Natural killer cell (primary cell): ENCODE measurements at places on chromosomes 7 and 10. TPM values are rescaled to one million over a fixed set of nuclear protein-coding genes. Genes with fewer than 3 reads are reported as not detected.
A peak's percentile ranks its signal among the peaks of the same experiment; 100 is the strongest.

DNA sequence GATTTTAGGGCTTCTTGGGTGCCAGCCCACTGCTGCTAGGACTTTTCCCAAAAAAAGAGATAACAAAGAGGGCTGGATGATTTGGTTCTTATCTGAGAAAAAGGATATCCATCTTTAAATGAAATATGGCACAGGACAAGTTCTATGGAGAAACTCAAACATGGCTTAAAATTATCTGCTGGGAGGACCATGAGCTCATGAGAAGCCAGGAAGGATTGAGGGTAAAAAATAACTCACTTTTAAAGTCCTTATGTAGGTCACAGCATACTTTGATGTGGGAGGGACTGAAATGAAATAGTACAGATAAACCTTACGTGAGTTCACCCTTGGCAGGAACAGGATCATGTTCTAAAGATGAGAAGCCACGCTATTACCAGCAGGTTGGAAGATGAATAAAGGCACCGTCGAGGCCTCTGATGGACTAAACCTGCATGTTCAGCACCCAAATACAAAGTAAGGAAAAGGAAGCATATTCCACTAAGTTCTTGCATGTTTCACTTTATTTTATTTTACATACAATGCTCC is 369.2 kb upstream of the KLF6 start:
- no peaks in the 10 kb centered on the region for H3K36me3 ChIP-seq
- H3K27me3 ChIP-seq = no peaks in the 10 kb centered on the region
- no peaks in the 10 kb centered on the region for H3K4me1 ChIP-seq
- peak; percentile 58 for DNase-seq

GRCh38 chr7:87600130-87601124 is at the start of gene ABCB1:
Gene ABCB1 (minus strand): TSS chr7:87600884. CDS start chr7:87600184, 700 bp downstream.
- H3K27me3 ChIP-seq = no peaks in the 10 kb centered on the region
- peaks cover 7% of the 10 kb centered on the region for H3K4me1 ChIP-seq
- peak; percentile 75 for DNase-seq
- peaks cover 2% of the 10 kb centered on the region for H3K36me3 ChIP-seq

DNA sequence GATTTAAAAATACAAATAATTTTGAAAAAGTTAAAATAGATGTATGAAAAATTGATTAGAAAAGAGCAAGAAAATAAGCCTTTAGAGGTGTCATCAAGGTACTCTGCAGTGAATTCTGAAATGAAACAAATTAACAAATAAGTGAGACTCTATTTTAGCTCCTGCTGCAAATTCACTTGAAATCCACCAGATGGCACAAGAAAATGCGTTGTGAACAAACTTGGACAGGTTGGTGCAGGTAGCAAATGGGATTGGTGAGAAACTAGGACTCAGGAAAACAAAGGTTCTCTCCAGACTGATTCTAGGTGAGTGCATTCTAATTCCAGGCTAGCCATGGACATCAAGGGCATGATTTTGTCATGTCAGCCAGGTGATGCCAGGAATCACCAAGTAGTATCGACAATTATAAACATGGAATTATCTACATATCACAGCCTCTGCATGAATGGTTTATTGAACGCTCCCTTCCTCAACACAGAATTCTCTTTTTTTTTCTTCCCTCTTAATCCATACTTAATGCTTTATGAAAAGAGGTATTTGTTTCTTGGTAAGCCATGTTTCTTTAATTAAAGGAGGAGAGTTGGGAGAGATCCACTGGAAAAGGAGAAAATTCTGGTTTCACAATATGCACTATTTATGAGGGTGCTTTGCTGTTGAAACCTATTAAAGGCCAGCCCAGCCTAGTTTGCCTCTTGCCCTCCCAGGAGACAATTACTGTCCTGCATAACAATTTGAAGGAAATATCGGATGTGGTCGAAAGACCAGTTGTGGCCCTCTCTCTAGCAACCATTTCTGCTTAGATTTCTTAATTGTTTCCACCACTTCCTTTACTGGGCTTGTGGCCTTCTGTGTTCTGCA is 118.1 kb downstream of the ZNF365 start:
- H3K4me1 ChIP-seq = peaks cover 7% of the 10 kb centered on the region
- peaks cover under 1% of the 10 kb centered on the region for H3K27me3 ChIP-seq
- H3K27ac ChIP-seq = no peak overlapping the region
- DNase-seq = peak; percentile 57

- H3K36me3 ChIP-seq = peaks cover 27% of the 10 kb centered on the region
- H3K4me3 ChIP-seq = no peak overlapping the region
- H3K4me1 ChIP-seq = peaks cover 10% of the 10 kb centered on the region
- H3K27ac ChIP-seq = no peak overlapping the region
Measured at GRCh38 chr7:73437621-73438416, 4.2 kb downstream of the FZD9 start.

DNA sequence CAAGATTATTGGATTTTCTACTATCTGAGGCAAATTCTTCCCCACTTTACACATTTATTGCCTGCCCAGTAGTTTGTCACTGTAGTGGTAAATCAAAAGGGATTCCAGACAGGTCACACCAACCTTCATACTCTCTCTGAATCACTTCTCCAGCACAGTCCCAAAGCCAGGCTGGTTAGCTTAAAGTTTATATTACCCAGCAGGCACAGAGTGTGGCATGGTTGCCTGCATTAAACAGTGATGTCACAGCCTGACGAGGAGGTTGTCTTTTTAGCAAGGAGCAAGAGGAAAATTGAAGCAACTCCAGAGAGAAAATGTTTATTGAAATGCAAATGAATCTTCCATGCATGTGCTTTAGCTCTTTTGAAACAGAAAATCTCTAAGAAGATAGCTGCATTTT is 375.5 kb upstream of the CELF2 start:
- no peak overlapping the region for H3K27ac ChIP-seq
- no peaks in the 10 kb centered on the region for H3K27me3 ChIP-seq
- no peaks in the 10 kb centered on the region for H3K36me3 ChIP-seq

- H3K36me3 ChIP-seq = no peaks in the 10 kb centered on the region
- no peak overlapping the region for H3K4me3 ChIP-seq
- H3K27me3 ChIP-seq = no peaks in the 10 kb centered on the region
- no peak overlapping the region for H3K27ac ChIP-seq
- H3K4me1 ChIP-seq = peaks cover 8% of the 10 kb centered on the region
- DNase-seq = no peak
Measured at GRCh38 chr10:3750006-3750816, 34.8 kb downstream of the KLF6 start.

DNA sequence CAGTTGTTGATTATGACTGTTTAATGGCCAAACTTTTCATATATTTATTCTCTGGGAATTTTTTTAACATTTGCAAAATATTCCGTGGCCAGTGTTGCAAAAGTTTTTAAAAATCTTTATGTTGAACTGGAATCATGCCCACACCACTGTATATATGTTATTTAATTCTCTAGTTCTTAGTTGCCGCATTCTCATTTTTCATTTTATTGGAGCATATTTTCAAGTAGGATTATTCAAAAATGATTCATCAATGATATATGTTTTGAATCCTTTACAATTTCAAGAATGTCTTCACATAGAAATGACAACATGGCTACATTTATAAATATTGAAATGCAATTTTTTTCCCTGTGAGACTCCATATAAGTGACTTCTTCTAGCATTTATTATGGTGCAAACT is 188.6 kb upstream of the LRRTM3 start:
- no peak for DNase-seq
- no peaks in the 10 kb centered on the region for H3K4me1 ChIP-seq
- no peaks in the 10 kb centered on the region for H3K36me3 ChIP-seq
- H3K27ac ChIP-seq = no peak overlapping the region
- no peaks in the 10 kb centered on the region for H3K27me3 ChIP-seq

- DNase-seq = no peak
- H3K4me1 ChIP-seq = peaks cover 4% of the 10 kb centered on the region
- H3K36me3 ChIP-seq = no peaks in the 10 kb centered on the region
- no peaks in the 10 kb centered on the region for H3K27me3 ChIP-seq
- H3K4me3 ChIP-seq = no peak overlapping the region
- H3K27ac ChIP-seq = no peak overlapping the region
Measured at GRCh38 chr10:113954409-113954808, 89.3 kb upstream of the ADRB1 start.

DNA sequence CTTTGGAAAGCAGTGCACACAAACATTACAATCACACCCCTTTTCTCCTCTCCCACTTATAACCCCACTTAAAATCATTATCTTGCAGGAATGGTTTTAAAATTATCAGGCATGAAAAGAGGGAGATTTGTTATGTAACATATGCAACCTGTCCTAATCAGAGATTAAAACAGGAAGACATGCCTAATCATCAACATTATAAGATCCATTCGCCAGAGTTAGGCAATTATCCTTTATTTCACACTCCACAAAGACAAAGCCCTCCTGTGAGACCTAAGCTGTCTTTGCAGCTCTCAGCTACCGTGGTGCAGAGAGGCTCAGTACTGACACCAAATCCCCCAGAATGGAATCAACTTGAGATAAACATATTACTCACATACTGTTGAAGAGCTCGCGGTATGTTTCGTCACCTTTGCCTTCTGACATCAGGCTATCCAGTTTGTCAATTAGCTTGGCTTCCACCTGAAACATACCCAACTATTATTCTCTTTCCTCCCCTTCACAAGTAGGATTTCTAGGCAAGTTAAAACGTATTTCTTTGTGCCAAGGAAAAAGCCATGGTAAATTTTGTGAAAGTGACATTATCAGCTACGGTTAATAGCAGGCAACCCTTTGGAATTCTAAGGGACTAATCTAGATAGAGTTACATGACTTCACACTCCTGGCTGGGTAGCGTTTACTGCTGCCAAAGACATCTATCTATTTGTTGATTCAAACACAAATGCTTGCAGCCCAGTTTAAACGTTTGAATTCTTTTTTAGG is 226.2 kb upstream of the IMMP2L start:
- H3K27me3 ChIP-seq = no peaks in the 10 kb centered on the region
- H3K27ac ChIP-seq = no peak overlapping the region
- H3K36me3 ChIP-seq = no peaks in the 10 kb centered on the region
- no peak for DNase-seq
- H3K4me3 ChIP-seq = no peak overlapping the region
- H3K4me1 ChIP-seq = no peaks in the 10 kb centered on the region

- no peak overlapping the region for H3K27ac ChIP-seq
- no peak overlapping the region for H3K4me3 ChIP-seq
- H3K4me1 ChIP-seq = no peaks in the 10 kb centered on the region
- DNase-seq = no peak
Measured at GRCh38 chr7:77458786-77459185, 42.6 kb upstream of the GSAP start.

GRCh38 chr10:65808687-65809333 is 1117.0 kb upstream of the LRRTM3 start:
- no peaks in the 10 kb centered on the region for H3K4me1 ChIP-seq
- H3K36me3 ChIP-seq = no peaks in the 10 kb centered on the region
- no peak for DNase-seq
- H3K27ac ChIP-seq = no peak overlapping the region
- no peaks in the 10 kb centered on the region for H3K27me3 ChIP-seq

GRCh38 chr7:79619216-79619615 is 165.7 kb upstream of the MAGI2 start:
- H3K4me1 ChIP-seq = no peaks in the 10 kb centered on the region
- no peaks in the 10 kb centered on the region for H3K36me3 ChIP-seq
- no peak for DNase-seq
- H3K27me3 ChIP-seq = no peaks in the 10 kb centered on the region
- no peak overlapping the region for H3K27ac ChIP-seq
- H3K4me3 ChIP-seq = no peak overlapping the region

- H3K27ac ChIP-seq = no peak overlapping the region
- no peak for DNase-seq
- no peaks in the 10 kb centered on the region for H3K4me1 ChIP-seq
- no peaks in the 10 kb centered on the region for H3K27me3 ChIP-seq
- no peaks in the 10 kb centered on the region for H3K36me3 ChIP-seq
- H3K4me3 ChIP-seq = no peak overlapping the region
Measured at GRCh38 chr10:122122493-122122892, 133.5 kb downstream of the TACC2 start.

Gene PDIA4
- 54.0 TPM for total RNA-seq

Gene LGI1
- total RNA-seq = not detected

Gene ANKRD26
- total RNA-seq = 7.0 TPM

Gene CHAT
- total RNA-seq = not detected

Gene SLC26A3
- not detected for total RNA-seq
